NCI-H446 (cell line): ENCODE measurements at places on chromosomes 6 and 20.

DNA sequence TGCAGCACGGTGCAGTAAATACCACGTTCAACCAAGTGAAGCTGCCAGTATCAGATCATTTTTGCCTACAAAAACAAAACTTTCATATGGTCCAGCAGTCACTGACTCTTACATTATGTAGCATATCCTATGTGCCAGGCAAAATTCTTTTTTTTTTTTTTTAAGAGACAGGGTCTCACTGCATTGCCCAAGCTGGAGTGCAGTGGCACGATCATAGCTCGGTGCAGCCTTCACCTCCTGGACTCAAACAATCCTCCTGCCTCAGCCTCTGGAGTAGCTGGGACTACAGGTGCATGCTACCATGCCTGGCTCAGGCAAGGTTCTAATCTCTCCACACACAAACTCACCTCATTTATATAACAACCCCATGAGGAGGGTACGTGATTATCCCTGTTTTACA is 208.6 kb upstream of the JARID2 start:
- no peak for DNase-seq

GRCh38 chr6:44254191-44255104 is 2.9 kb downstream of the SLC35B2 start:
- DNase-seq, result no peak

DNA sequence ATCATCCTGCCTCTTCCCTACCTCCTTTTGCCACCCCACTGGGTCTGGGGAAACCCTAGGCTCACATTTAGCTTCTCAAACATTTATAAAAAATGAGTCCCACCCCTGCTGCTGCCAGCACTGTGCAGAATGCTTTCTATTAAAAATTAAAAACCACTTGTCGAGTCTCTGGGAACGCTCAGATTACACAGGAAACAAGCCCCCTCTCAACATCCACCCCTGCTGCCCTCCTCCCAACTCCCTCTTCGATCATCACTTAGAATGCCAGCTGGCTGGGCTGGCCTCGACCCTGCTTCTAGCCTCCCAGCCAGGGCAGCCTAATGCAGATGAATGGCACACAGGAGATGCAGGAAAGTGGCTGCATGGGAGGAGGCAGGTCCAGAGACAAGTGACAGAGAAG is 75.8 kb downstream of the CDH22 start:
- no peak for DNase-seq

DNA sequence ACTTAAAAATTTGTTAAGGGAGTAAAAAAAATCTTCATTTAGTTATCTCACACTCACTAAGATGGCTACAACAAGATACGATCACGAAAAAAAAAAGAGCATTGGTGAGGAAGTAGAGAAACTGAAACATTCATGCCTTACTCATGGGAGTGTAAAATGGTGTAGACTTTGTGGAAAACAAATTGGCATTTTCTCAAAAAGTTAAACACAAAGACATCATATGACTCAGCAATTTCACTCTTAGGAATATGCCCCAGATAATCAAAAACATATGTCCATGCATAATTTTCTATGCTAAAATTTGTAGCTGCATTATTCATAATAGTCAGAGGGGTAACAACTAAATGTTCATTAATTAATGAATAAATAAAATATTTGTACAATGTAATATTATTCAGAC is 120.9 kb upstream of the IRAK1BP1 start:
- DNase-seq, result no peak

GRCh38 chr6:97732045-97732444 is 449.0 kb upstream of the MMS22L start:
- no peak for DNase-seq

DNA sequence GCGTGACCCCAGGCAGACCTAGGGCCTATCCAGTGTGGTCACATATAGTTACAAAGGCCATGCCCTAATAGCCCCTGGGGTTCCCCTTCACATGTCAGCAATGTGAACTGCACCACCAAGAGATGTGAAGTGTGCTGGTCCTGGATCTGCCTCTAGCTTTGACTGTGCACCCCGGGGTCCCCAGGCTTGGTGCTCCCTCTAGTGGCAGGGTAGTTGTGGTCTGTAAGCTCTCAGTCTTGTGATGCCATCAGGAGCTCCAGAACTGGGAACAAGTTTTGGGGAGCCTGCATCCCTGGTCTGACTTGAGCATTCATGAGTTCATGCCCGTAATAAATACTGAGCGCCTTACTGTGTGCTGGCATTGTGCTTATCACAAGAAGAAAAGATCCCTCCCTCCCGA is 143.4 kb downstream of the DHX35 start:
- DNase-seq, result no peak

- DNase-seq, result no peak
These were observed 236.3 kb downstream of the EPHA7 start for GRCh38 chr6:93182938-93183479.

- no peak for DNase-seq
These were observed 137.2 kb downstream of the SLC35F1 start for GRCh38 chr6:118044275-118044674.

GRCh38 chr6:63571361-63572043 is 778 bp upstream of the LOC128125822 start:
- DNase-seq, result no peak
